ENCODE measurements at places on chromosomes 7 and 10. TPM values are rescaled to one million over a fixed set of nuclear protein-coding genes. Genes with fewer than 3 reads are reported as not detected.

The GJC3 gene
- not detected for total RNA-seq

The BICC1 gene
- total RNA-seq, result 28.5 TPM

The BZW2 gene
- total RNA-seq, result 31.3 TPM

The PARD3 gene
- 28.8 TPM for total RNA-seq

The VWC2 gene
- total RNA-seq, result 0.10 TPM

The HHEX gene
- total RNA-seq, result 9.9 TPM

The SCD gene
- 14.9 TPM for total RNA-seq

The ITGB1 gene
- 1,298 TPM for total RNA-seq

The IQUB gene
- total RNA-seq, result 0.97 TPM

The CCDC172 gene
- not detected for total RNA-seq

The IL6 gene
- 65.6 TPM for total RNA-seq

The MLXIPL gene
- 14.0 TPM for total RNA-seq

The XRCC2 gene
- 0.51 TPM for total RNA-seq

GRCh38 chr7:135522509-135522908 lies 12.6 kb upstream of the CNOT4 start:
- no peak for DNase-seq

DNA sequence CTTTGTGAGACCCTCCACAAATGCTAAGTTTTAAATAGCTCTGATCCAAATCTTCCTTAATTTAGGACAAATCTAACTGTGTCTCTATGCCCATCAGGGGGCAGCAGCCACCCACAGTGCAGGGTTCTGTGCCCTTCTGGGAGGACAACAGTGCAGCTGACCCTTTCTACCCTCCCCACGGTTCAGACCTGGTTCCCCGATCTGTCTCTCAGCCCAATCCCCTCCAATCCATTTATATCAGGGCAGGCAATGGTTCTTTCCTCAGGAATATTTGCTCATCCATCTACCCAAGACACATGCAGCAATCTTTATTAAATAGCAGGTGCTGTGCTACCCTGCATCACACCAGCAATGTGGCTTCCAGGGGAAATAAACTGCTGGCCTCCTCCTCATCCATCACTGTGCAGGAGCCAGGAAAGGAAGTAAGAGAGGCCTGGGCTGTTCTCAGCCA lies 4.0 kb upstream of the RBM28 start:
- no peak for DNase-seq

DNA sequence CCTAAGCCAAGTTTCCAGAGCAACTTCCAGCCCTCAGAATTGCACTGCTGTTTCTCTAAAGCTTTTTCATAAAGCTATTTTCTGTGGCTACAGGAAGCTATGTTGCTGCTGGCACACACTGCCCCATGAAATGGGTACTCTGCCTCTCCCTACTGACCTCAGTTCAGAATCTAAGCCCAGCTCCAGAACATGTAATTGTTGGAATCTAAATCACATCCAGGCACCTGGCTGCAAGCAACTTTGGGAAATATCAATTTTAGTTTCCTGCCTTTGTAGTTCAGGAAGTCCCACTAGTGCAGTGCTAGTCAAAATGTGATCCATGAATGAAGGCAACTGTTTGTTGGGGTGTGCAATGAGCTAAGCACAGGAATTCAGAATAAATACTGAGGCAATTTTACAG lies 226.2 kb downstream of the THSD7A start:
- no peak for DNase-seq

- no peak for DNase-seq
Observed at GRCh38 chr10:86084585-86084984, 282.0 kb downstream of the GRID1 start.

DNA sequence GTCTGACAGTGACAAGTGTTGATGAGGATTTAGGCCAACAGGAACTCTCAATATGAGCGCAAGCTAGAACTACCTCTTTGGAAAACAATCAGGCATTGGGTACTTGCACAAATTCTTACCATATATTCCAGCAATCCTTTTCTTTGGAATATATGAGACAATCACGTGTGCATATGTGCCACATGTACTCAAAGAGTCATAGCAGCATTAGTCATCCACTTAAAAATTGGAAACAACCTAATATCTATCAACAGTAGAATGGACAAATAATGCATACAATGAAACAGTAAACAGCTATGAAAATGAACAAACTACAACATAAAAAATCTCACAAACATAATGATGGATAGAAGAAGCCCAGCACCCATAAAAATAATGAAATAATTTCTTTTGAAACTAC lies 179.7 kb downstream of the GLI3 start:
- no peak for DNase-seq

- peak; percentile 54 for DNase-seq
Observed at GRCh38 chr7:123692471-123692877, 36.8 kb downstream of the LMOD2 start.

- peak; percentile 81 for DNase-seq
Observed at GRCh38 chr10:102620591-102621442, 23.5 kb upstream of the TRIM8 start.

GRCh38 chr7:74329225-74329624 lies 40.0 kb downstream of the CLIP2 start:
- DNase-seq, result no peak

DNA sequence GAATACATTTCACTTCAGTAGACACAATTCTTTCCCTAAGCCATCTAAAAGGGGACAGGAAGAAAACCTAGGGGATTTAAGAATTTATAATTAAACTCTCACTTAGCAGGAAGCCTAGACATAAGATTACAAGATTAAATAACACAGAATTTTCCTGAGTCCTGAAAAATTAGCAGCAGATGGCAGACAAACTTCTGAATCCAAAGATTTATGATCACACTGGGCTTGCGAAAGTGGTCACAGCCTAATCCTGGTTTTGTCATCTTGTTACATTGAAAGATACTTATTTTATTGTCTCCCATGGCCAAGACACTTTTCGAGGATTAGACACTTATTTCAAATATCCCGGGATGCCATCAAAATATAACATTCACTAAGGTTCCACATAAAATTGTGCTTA lies 2.9 kb downstream of the ERLIN1 start:
- no peak for DNase-seq

DNA sequence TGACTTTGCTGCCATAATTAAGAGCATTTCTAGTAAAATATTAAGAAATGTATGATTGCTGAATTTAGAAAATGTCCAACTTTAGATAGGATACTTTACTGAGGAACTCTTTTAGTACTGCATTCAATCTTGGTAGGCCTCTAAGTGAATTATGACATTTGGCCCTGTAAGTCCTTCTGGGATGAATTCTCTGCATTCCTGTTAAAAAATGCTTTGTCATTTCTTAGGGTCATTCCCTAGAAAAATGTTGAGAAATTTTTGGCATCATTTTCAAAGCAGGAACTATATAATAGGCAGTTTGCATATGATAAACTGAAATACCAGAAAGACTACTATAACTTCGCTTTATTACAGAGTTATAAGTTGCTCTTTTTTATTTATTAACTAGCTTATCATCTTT lies 69.3 kb upstream of the PRR15 start:
- no peak for DNase-seq

Data from posterior vena cava (tissue), 2 donors.